ENCODE measurements at places on chromosomes 6 and 20.

- DNase-seq = no peak
These were observed 14.0 kb downstream of the MUCL3 start for GRCh38 chr6:30954631-30955366.

- DNase-seq = no peak
These were observed 135.1 kb downstream of the TBXT start for GRCh38 chr6:166032366-166033200.

- DNase-seq = no peak
These were observed 28.5 kb upstream of the SNRPB2 start for GRCh38 chr20:16701296-16701695.

GRCh38 chr6:57102976-57103375 is 13.0 kb downstream of the ZNF451 start:
- no peak for DNase-seq

GRCh38 chr6:20401205-20402091 is at the start of gene E2F3:
Gene E2F3 (plus strand): TSS chr6:20401879. CDS start chr6:20402233, 354 bp downstream.
- peak; percentile 98 for DNase-seq

- DNase-seq = no peak
These were observed 317.2 kb upstream of the AGPAT4 start for GRCh38 chr6:161590961-161591627.

DNA sequence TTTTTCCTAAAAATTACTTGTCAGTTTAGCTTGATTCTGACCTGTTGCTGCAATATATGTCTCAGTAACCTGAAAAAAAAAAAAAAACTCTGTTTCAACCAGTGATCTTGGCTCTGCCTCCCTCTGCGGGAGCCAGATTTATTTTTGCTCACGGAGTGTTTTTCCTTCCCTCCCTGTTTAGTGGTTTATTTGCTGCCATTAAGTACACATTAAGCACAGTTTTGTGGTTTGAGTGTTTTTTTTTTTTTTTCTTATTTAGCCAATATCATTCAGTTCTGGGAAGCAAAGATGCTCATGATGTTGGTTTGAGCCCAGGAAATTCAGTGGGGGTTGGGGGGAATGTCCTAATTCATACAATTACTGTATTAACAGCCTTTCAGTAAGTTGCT is 110.1 kb upstream of the GPR6 start:
- no peak for DNase-seq

GRCh38 chr6:111260570-111261298 is 173.4 kb downstream of the SLC16A10 start:
- no peak for DNase-seq

GRCh38 chr6:159961528-159961927 is 7.4 kb upstream of the IGF2R start:
- DNase-seq = no peak

DNA sequence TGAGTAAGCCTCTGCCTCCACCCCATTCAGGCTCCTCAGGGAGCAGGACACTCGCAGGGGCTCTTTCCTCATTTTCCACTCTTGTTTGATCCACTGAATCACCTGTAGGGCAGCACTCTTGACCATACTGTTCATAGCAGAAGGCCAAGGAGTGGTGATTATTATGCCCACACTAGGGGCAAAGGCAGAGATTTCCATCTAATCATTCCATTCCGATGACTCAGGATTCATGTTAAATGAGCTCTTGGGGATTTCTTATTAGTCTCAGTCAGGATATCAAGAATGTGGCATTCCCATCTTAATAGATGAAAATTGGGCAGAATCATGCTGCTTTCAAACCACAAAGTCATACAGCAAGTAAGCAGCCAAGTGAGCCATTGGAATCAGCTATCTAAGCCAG is 101.9 kb upstream of the MOCS1 start:
- no peak for DNase-seq

- peak; percentile 49 for DNase-seq
These were observed 3.6 kb downstream of the SOX4 start for GRCh38 chr6:21596949-21597682.

DNA sequence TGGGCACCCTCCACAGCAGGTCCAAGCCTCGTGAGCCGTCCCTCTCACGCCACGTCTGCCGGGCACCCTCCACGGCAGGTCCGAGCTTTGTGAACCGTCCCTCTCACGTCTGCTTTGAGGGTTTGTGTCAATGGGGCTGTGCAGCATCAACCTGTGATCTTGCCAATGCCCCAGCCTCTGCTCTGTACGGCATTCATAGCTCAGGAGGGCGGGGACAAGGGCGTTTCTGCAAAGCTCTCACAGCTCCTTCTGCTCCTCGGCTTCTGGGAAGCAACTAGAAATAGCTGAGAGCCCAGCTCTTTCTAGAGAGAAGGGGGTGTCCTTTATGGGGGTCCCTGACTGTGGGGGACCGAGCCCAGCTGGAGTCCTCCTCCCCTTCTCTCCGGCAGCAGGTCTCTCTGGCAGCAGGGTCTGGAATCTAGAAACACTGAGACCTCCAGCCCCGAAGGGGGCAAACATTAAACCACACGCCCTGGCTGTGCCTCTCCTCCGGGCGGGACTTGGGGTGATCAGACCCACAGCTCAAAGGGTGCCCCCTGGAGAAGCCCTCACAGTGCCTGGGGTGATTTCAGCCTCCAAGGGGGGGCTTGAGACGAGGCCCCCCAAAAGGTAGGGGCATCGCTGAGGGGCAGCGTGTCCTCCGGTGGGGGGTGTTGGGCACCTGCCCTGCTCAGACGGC is 41.2 kb upstream of the CHRNA4 start:
- no peak for DNase-seq

DNA sequence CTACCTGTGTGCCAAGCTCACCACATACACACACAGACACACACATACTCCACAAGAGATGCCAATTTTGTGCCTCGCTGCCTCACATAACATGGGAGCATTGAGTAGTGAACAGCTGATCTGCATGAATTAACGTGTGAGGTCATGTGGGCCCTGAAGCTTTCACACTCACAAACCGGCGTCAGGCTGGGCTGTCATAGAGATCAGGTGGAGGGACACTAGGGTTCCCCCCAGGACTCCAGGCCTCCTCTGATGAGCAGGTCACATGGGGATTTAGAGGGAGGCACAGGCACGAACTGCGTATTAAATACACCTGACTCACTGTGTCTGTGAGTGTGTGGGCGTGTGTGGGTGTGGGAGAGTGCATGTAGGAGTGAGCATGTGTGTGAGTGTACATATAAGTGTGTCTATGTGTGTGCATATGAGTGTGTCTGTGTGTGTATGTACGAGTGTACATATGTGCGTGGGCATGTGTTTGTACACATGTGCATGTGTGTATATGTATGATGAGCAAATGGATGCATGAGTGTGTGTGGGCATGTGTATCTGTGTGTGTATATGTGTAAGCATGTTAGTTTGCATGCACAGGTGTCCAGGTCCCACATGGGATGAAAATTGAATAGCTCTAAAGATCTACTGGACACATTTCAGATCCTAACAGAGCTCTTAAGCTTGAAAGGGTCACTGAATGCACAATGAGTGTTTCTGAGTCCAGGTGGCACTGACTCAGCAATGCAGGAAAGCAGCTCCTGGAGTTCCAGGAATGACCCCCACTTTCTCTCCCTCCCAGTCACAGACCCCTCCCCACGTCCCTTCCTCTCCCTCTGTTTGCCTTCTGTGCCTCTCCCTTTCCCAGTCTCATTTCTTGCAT is 336.6 kb downstream of the PREX1 start:
- no peak for DNase-seq

DNA sequence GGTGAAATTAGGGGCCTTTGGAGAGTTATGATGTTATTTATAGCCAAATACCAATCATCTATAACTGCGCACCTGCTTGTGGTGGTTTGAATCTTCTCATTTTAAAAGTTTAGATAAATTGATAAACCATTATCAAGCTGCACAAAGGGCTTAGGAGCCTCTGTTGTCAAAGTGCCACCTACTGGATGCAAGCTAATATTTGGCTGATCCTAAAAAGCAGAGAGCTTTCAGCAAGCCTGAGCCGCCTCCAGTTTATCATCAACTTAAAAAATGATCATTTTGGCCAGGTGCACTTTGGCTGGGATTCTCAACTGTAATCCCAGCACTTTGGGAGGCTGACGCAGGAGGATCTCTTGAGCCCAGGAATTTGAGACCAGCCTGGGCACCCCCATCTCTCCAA is 58.5 kb upstream of the ATXN1 start:
- DNase-seq = no peak

GRCh38 chr6:96611342-96611991 is 48.5 kb downstream of the FHL5 start:
- DNase-seq = no peak

DNA sequence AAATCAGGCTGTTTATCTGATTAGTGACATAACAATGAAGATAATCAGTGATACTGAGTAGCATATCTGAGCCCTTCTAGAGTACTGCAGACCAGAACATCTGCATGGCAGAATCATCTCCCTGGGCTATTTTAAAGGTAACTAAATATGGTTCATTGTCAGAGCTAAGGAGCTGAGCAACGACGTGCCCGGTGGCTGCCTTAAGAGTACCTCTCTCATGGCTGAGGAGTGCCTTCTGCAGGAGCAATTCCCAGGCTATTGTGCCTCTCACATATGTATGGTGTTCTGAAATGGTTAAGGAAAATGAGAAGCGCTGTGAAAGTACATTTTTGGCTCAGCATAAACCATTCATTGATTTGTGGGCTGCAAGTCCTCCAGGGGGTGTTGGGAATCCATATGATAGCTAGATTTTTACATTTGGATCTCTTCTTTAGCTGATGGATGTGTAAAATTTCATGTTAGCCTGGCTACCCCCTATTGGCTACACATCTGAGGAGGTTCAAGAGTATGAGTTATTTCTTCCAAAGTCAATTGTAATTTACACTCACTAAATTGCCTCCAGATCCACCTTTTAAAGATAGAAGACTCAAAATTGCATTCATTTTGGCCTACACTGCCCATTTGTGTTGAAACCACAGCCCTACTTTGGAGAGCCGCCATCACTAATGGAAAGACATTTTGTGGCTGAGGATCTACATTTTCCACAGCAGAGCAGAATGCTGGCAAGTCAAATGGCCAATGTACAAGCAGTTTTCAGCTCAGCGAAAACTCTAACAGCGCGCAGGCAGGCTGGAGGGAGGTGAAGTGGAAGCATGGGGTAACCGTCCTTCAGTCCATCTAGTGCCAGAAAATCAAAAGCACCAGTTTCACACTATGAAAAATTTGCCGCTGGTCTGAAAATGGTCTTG is 198.0 kb downstream of the SIM1 start:
- no peak for DNase-seq

DNA sequence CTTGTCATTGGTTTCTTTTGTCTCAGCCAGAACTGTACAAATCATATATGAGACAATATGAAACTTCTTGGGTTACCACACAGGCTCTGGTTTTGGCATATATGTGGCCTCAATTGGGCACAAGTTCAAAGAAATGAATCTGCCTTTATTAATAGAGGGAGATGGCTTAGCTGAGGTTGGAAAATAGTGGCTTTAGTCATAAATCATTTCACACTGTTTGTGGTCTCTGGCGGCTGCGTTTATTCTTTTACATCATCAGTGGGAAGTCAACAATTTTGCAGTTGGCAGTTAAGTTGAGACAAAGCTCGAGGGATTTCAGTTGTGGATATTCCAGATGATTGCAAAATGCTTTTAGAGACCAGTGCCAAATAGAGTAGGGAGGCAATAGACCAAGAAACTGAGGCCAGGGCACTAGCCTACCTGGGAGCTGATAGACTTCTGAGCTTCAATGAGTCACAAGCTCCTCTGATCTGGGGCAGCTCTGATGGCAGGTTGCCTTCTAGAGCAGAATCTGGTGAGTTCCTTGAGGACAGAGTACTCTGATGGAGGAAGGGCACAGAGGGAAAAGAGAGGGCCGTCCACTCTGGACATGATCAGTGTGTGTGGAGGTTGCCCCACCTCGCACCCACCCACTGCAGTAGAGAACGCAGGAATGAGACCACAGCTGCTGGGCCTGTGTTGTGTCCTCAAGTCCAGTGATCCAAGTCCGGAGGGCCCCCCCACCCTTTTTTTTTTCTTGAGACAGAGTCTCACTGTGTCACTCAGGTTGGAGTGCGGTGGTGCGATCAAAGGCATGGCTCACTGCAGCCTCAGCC is 73.5 kb downstream of the ARMC2 start:
- DNase-seq = no peak

DNA sequence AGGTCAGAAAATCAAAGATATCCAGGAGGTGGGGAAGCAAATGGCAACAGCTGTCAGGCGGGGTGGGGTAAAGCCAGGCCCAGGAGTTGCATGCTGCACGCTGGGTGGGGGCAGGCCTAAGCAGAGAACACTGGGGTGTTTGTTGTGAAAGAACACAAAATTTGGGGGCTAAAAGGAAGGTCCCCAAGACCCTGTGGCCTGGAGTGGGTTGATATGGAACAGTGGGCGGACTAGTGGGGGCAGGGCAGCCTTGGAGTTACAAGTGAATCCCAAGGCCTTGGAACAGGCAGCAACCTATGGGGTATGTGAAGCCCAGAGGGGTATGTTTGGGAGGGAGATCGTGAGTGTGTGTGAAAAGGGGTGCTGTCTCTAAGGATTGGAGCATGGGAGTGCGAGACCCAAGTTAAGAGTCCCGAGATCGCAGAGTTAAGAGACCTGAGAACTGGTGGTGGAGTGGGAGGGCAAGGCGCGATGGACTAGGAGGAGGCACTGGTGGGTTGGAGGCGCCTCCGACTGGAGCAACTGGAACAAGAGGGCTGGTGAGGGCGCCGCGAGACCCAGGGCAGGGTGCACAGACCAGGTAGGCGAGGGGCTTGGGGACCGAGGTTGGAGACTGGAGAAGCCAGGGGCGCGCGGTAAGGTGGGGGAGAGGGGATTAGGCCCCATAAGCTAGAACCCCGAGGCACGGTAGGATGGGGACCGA is 658 bp downstream of the CUL7 start:
- no peak for DNase-seq

GRCh38 chr6:105519954-105520353 is 117.1 kb upstream of the PREP start:
- no peak for DNase-seq

DNA sequence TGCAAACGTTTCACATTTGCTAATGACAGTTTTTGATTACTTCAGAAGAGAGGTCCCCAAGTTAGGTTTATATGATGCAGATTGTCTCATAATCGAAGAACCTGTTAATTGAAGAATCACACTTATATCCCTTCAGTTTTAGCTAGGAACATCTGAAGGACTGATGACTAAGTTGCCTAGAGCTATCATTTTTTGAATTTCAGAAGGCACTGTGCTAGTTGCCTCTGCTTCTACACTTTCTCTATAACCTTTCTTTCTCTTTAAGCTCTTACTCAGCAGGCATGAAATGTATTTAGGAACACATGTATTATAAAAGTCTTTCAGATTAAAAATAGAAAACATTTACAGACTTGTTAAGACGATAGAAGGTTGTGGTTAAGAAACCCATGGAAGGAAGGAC is 14.4 kb upstream of the GJE1 start:
- DNase-seq = no peak

GRCh38 chr6:157002774-157003173 is 225.6 kb downstream of the ARID1B start:
- DNase-seq = no peak

DNA sequence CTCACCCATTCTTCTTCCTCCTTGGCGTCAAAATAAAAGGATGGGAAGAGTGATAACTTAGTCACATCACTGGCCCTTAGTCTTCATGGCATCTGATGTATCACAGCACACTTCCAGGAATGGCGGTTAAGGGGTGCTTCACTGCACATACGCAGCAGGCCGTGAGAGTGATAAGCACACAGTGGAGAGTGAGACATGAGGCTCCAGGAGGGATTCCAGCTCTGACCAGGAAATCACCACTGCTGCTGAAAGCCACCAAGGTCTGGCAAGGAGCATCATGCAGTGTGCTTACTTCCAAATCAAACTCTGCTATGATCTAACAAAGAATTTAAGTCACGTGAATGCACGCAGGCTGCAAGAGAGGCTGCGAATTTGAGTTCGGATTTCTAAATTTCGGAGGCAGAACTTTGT is 62.4 kb downstream of the ARID1B start:
- DNase-seq = no peak

Data from HS-5 (cell line).